Suppressor macrophage treated with lipopolysaccharide for 1 hour (primary cell): ENCODE measurements at places on chromosomes 7 and 10.
A peak's percentile ranks its signal among the peaks of the same experiment; 100 is the strongest.

DNA sequence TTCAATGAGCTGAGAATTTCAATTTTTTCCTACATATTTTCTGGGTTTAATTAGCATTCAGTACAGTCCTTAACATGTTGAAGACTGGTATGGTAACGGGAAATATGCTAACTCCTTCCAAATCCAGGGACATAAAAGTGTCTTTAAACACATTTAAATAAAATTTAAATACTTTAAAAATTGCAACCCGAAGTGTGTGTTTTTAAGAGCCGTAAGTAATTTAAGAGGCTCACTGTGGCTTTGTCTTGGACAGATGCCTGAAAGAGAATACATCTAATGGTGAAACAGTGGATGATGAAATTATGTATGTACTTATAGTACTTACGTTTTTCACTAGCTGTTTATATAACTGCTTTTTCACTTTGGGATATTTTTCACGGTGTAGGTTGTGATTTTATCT lies 687.3 kb upstream of the CELF2 start:
- DNase-seq: no peak

GRCh38 chr7:139159900-139160675 lies 50.6 kb upstream of the ZC3HAV1 start:
- DNase-seq: no peak

- DNase-seq: peak; percentile 62
Observed at GRCh38 chr10:122494833-122495232, 33.5 kb downstream of the HTRA1 start.

DNA sequence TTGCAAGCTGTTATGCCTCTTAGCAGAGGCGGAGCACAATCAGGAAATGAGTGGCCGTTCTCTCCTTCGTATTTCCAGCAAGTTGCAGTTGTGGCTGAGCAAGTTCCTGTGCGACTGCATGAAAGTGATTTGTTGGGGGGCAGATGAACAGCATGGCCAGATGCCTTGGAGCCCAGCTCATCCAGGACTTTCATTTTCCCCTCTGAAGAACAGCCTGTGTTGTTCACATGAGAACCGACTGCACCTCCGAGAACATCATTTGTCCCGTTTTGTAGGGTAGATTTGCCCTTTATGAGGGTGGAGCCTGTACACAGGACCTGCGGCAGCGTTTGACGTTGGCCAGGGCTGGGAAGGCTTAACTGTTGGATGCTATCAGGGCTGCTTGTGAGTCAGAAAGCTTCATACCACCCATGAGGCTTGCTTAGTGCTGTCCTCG lies 4.4 kb downstream of the BAG3 start:
- peak; percentile 30 for DNase-seq

DNA sequence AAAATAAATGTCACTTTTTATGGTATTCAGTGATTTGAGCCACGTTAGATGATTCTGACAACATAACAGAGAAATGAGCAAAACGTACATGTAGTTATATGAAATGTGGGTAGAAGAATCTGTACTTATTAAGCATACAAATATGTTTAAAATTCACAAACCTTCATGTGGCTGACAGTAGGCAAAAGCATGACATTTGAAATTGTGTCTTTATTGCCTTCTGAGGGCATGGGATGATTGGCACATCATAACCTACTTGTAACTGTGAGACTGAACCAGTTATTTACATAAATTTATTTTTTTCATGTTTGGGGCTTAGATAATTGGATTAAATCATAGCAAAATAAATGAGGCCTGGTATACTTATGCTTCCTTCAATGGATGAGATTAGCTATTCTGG lies 202.2 kb downstream of the DNAJB9 start:
- DNase-seq: no peak

DNA sequence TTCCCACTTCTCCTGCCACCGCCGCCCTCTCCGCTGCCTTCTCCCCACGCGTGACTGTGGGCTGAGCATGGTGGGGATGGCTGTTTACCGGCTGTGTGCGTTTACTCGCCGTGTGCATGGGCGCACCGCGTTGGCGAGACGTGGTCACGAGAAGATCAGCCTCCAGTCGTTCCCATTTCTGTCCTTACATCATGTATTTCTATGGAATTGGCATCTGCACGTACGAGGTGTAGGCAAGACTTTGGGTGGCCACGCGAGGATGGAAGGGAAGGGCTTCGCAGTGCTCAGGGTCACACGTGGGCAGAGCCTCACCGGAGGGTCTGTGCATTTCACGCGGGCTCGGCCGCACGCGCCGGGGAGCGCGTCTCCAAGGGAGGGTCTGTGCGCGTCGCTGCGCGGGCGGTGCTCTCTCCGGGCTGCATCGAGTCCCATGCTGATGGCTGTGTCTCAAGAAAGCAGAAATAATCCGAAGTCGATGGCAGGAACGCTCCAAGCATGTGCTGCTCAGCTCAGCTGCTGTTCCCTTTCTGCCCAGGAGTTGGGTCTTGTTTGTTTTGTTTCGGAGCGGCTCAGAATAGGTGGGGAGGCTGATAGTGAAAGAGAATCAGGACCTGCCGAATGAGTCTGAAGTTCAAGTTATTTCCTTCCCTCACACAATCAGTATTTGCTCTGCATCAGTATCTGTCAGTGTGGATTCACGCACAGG lies 973 bp downstream of the CAMK1D start:
- peak; percentile 64 for DNase-seq

DNA sequence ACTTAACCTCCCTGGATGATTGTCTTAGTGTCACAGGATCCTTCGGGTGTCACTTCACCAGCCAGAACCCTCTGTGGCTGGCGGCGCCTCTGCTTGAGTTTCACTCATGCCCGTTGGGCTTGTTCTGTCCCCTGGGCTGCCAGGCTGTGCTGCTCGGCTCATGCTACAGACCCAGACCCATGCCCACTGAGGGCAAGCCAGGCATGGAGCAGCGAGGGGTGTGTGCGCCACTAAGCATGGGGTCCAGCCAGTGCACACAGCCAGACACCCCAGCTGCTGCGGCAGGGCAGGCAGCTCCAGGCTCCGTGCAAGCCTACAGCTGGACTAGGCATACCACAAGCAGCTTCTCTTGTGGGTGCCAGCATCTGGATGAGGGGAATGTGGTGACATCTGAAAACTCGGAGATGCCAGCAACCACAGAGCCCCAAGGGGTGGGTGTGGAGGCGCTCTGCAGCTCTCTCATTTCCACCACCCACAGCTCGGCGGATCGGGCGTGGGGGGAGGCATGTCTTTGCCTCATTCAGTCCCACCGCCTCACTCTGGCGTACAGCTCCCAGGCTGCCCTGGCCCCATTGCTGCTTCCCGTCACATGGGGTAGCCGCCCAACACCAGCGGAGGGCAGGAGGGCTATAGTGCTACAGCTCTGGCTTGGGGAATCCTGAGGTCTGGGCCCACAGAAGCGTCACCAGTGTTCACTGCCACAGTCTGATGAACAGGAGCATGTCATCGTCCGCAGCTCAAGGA lies 269.6 kb upstream of the LRGUK start:
- no peak for DNase-seq

DNA sequence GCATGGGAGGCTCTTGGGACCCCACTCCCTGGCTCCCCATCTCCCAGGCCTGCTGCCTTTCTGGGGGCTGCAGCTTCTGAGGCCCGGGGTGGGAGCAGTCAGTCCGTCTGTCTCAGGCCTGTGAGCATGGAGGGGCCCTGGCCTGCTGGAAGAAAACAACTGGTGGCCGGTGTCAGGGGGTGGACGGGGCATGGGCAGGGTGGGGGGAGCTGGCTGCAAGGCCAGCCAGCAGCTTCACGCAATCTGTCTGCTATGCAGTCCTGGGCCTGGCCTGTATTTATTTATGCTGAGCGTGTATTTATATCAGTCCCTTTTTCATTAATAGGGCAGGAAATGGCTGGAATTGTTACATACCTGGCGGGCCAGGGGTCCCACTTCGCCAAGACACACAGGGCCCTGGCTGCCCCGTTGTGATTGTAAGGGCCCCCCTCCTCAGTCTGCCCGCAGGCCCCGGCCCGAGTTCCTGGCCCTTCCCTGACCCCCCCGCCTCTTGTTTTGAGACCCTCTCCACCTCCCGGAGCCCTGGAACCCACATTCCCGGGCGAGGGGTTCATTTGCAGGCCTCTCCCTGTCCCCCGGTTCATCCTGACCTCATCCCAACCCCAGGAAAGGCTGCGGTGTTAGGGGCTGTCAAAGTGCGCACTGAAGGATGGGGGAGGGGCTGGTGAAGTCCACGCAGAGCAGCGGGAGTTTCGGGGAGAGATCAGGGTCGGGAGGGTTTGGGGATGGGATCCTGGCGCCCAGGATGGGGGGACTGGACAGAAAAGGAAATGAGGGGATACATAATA lies 8.2 kb downstream of the TMEM270 start:
- no peak for DNase-seq

DNA sequence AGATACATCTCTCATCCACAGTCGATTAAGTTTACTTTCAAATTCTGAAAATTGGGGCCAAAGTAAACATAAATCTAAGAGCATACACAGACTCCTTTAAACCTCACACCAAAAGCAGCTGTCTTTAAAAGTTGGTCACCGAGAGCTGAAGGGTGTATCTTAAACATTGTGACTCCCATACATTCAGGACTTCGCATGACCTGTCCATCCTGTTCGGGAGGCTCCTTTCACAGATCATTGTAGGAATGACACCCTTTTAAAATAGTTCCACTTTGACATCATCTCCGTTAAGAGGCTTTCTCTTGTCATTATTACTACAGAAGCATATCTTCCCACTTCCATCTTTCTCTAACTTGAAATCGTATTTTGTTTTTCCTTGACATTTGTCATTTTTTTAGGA lies 440.0 kb downstream of the DNAJB9 start:
- no peak for DNase-seq

DNA sequence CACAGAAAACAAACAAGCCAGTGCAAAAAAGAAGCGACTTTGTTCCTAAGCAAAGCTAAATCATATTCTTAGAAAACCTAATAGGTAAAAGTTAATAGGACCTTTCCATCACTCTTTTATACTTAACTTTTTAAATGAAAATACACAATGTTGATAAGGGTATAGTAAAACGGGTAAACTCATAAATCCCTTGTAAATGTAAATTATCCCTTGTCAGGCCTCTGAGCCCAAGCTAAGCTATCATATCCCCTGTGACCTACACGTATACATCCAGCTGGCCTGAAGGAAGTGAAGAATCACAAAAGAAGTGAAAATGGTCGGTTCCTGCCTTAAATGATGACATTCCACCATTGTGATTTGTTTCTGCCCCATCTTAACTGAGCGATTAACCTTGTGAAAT lies 76.4 kb downstream of the GSAP start:
- DNase-seq: no peak

- no peak for DNase-seq
Observed at GRCh38 chr10:14247377-14248116, 83.2 kb downstream of the FRMD4A start.

DNA sequence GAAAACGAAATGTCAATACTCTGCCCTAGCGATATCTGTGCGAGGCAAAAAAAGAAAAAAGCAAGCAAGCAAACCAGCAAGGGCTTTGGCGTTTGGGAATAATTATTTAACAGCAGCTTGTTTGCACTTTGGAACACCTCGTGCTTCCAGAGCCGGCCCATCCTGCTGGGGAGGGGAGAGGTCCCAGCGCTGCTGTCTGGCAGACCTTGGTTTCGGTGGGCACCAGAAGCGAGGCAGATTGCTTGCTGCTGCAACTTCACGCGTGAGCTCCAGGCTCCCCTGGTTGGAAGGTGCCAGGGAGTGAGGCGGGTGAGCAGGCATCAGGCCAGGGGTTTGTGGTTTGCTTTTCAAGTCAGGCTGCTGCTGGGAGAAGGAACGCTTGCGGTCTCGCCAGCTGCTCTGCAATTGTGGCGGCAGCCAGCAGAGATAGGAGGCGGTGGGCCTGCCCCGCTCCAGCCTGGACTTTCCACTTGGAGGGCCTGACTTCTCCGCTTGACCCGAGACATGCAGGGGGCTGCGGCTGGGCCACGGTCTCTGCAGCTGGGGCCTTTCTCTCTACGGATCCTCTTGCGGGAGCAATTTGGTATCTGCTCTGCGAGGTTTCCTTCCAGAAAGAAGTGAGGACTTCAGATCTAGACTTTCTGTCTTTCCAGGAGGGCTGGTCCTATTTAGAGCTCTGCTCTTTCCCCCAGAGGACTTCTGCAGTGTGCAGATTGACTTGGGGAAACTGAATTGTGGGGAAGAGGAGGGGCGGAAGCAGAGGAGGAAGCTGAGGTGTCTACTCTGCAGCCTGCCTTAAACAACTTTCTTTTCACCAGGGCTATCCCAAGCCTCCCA lies 131.4 kb downstream of the PRPF18 start:
- peak; percentile 49 for DNase-seq

DNA sequence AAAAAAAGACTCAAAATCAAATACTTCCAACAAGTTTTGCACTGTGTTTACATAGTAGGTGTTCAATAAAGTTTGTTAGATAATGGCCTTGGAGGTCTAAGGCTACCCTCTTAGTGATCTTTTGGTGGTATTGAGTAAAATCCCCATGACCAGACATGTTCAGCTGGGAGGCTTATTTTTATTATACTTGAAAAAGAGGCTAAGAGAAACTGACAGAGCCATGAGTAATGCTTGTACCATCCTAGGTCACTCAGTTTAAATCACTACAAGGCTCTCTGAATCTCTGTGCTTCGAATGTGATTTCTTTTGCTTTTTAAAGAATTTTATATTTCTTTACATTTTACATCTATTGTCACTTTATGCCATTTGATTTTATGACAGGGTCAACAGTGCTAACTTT lies 90.5 kb downstream of the TWIST1 start:
- no peak for DNase-seq

DNA sequence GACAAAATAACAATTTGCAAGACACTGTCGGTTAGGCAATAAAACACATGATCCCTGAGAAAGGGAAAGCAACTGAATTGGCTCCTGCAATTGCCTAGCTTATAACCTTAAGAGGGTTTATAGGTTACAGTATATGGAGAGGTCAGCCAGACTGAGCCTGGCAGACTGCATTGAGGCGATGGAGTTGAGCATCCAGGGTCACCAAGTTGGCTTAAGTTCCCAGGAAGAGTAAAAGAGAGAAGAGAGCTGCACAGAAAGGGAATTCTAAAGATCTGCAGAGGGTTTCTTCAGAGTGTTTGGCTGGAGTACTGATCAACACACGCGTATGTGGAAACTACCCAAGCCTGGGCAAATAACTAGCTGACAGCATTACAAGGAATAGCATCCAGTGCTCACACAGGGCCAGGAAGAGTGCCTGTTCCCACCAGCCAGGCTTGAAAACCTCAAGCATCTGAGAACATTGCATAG lies 11.2 kb downstream of the ANKMY2 start:
- peak; percentile 21 for DNase-seq

DNA sequence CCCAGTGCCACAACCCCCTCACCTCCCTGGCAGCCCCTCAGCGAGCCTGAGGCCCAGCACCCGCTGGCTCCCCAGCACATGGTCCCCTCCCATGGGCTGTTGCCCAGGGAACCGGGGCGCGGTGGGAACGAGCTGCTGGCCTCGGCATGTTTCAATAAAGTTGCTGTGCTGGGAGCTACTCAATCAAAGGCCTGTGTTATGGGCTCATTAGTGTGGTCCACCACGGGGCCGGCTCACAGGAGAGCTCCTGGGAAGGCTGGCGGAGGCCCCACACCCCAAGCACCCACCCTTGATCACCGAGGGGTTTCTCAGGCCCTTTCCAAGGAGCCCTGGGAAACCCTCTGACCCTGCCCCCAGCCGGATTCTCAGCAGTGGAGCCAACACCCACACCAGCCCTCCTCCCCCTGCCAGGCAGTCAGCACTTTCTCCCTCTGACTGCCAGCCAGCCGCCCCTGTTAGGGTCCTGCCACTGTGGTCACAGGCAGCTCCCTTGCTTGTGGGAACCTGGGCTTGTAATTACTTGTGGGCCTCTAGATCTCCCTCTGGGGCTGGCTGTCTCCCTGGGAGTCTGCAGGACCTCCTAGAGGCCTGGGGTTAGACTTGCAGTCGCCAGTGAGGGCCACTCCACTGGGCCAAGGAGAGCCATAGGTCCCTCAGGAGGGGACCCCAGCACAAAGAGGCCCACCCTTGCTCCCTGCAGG lies 24.8 kb upstream of the TRIM8 start:
- DNase-seq: no peak
